ENCODE measurements at places on chromosomes 11 and 22. TPM values are rescaled to one million over a fixed set of nuclear protein-coding genes. Genes with fewer than 3 reads are reported as not detected.

DNA sequence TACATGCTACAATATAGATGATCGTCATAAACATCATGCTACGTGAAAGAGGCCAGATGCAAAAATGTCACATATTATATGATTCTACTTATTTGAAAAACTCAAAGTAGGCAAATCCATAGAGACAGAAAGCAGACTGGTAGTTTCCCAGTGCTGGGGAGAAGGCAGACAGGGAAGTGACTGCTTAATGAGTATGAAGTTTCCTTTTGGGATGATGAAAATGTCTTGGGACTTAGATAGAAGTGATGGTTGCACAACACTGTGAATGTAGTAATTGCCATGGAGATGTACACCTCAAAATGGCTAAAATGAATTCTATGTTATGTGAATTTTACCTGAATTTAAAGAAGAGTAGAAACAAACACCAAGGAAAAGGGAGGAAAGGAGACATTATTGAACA is 45.2 kb upstream of the EHF start:
- no peak for DNase-seq

- DNase-seq = no peak
Measured at GRCh38 chr11:35174666-35175065, 35.7 kb downstream of the CD44 start.

GRCh38 chr11:83156996-83157593 is at the start of gene PCF11:
Gene PCF11, plus strand, starts transcription at chr11:83157131. Its CDS starts 309 bp downstream, at chr11:83157440.
- no peak for DNase-seq

DNA sequence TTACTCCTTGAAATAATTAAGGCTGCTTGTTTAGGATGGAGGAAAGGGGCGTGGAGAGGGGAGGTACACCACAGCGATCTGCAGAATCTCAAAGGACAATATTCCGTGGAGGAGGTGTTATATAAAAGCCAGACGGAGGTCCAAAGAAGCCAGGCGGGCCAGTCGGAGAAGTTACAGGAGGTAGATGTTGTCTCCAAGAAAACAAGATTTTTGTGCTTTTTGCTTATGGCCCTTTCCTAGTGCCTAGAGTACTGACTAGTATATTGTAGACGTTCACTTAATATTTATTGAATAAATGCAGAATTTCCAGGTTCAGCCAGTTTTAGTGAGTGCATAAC is 761 bp downstream of the ZDHHC13 start:
- no peak for DNase-seq

DNA sequence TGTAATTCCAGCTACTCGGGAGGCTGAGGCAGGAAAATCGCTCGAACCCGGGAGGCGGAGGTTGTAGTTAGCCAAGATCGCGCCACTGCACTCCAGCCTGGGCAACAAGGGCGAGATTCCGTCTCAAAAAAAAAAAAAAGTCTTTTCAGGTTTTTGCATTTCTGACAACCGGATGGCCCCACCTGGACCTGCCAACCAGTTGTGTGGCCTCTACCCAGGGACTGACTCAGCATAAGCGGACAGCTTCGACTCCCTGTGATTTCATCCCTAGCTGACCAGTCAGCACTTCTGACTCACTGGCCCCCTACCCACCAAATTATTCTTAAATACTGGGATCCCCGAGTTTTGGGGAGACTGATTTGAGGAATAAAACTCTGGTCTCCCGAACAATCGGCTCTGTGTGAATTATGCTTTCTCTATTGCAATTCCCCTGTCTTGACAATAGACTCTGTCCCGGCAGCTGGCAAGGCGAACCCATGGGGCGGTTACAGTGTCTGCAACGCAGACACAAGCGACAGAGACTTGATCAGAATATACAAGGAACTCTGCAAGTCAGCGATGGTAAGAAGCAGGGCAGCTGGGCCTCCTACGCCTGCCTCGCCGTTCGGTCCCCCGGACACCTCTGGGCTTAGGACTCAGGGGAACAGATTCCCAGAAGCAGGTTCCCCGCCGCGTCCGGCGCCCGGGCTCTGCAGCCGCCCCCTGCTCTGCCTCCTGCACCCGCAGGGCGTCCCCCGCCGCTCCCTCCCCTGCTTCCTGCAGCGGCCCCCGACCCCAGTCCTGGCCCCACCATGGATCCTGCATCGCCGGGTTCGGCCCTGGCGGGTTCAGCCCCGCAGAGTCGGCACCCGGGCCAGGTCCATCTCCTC is 741 bp upstream of the TALDO1 start:
- no peak for DNase-seq

GRCh38 chr22:20615021-20615420 is 107.6 kb downstream of the MED15 start:
- DNase-seq = no peak

- no peak for DNase-seq
Measured at GRCh38 chr11:101721270-101721669, 137.5 kb upstream of the TRPC6 start.

DNA sequence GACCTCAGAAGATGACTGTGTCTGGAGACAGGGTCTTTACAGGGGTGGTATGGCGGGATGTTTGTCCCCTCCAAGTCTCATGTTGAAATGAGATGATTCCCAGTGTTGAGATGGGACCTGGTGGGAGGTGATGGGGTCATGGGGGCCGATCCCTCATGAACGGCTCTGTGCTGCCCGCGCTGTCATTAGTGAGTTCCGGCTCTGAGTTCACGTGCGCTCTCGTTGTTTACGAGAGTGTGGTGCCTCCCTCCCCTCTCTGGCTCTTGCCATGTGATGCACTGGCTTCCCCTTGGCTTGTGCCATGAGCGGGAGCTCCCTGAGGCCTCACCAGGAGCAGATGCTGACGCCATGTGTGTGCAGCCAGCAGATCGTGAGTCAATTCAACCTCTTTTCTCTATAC is 830.8 kb downstream of the TBC1D22A start:
- no peak for DNase-seq

DNA sequence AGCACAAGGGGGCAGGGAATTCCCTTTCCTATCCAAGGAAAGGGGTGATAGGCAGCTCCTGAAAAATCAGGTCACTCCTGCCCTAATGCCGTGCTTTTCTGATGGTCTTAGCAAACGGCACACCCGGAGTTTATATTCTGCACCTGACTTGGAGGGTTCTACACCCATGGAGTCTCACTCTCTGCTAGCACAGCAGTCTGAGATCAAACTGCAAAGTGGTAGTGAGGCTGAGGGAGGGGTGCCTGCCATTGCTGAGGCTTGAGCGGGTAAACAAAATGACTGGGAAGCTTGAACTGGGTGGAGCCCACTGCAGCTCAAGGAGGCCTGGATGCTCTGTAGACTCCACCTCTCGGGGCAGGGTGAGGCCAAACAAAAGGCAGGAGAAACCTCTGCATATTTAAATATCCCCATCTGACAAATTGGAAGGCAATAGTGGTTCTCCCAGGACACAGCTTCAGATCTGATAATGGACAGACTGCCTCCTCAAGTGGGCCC is 194.7 kb downstream of the OR4A47 start:
- DNase-seq = no peak

GRCh38 chr11:74268456-74268855 is 43.0 kb downstream of the P4HA3 start:
- DNase-seq = no peak

DNA sequence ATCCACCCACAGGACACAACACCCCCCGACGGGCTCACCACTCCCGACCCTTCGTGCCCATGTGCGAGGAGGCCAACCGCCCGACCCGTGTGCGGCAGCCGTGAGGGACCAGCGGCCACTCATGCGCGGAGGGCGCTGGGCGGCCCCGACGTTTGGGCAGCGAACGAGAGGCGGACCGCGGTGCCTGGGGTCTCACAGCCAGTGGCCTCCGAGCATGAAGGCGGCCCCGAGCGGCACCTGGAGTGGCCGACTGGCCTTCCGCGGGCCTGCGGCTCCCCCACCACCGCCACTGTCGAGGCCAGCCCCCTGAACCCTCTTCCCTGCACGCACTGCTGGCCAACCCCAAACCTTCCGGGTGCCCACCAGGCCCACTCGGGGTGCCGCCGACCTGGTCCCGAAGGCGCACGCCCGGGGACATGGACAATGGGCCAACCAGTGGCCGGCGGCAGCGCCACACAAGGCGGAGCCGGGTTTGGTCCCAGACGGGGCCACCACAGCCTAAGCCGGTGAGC is 4274.9 kb upstream of the OR11H1 start:
- no peak for DNase-seq

DNA sequence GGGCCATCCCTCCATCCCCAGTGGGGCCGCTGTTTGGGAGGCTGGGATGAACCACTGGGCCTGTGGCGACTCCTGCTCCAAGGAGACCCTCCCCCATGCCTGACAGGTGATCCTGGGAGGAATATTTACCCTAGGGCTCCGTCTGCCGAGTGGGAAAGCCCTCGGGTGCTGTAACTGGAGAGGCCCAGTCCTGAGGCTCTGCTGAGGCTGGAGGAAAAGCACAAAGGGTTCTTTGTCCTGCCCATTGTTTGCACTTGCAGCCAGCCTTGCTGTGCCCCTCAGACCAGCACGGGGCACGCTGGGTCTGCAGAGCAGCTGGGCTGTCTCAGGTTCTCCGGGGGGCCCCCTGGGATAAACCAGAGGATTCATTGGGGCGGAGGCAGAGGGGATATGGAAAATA is 321.1 kb downstream of the MN1 start:
- no peak for DNase-seq

DNA sequence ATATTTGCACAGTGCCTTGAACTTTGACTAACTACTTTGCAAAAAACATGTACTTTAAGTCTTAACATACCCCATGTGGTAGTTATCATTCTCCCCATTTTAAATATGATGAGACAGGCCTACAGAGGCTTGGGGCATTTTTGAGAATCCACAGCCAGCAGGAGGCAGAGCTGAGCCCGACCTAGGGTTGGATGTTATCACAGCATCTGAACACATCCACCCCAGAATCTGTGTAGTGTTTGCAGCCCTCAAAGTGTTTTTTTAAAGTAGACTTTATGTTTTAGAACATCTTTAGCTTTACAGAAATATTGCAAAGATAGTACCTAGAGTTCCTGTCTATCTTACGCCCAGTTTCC is 17.6 kb downstream of the OTOG start:
- no peak for DNase-seq

DNA sequence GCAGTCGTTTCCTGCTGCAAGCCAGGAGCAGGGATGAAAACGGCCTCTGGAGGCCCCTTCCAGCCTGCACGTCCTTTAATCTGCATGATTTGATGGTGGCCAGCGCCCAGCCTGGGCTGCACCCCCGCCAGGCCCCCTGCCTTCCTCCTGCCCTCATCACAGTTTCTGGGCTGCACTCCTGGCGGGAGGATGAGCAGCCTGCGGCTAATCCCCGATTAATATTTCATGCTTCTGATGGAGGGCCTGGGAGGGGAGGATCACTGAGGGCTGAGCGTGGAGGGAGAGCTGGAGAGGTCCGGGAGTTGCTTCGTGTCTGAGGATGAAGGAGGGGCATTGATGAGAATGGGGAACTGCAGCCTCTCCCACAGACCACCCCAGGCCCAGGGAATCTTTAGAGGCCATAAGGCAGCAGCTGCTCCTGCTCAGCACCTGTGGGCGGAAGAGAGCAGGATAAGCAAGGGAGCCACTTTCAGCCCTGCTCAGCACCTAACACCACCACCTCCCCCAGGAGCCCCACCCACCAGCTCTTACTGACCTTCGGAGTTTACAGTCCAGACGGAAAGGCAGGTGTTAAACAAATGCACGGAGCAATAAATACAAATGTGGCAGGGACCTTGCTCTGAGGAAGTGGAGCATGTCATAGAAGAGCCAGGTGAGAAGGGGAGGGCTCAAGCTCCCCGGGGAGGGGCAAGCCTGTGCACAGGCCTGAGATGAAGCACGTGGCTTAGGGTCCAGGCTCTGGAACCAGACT is 135.0 kb upstream of the NECTIN1 start:
- DNase-seq = no peak

DNA sequence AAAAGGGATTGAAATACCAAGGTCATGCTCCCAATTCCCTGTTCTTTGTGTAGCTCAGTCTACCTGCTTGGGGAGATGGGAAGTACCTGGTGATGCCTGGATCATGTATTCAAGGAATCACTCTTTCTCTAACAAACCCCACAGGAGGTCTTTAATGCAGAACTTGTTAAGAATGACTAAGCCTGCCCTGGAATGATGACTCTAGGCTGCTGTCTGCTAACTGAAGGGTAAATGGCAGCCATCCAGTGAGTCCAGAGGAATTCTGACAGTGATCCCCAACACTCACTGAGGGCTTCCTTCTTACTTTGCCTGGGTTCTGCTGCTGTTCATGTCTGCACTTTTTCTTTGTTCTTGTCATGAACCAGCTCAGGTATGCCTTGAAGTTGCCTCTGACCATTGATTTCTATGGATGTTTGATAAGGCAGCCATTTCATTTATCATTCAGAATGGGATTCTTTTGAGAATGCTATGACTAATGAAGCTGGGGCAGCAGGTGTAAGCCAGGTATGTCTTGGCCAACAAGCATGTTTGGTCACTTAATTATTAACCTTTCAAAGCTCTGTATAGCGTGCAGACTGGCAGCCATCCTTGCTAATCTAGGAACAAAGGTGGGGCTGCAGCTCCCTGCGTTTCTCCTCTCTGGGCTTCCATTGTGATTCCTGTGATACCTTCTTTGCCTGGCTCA is 11.4 kb downstream of the PRSS23 start:
- no peak for DNase-seq

DNA sequence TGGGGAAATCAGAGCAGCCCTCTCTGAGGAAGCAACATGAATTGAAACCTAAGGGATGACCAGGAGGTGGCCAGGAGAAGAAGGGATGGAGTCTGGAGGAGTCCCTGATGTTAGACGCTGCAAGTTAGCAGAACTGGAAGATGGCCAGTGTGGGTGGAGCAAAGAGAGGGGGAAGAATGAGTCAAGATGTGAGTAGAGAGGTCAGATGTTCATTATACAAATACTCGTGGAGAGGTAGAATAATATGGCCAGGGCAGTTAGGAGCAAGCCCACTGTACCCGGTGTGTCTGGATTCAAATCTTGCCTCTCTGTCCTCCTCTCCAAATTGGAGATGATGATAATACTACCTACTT is 242.0 kb downstream of the TENM4 start:
- no peak for DNase-seq

- no peak for DNase-seq
Measured at GRCh38 chr11:71933141-71933933, 4.5 kb downstream of the RNF121 start.

DNA sequence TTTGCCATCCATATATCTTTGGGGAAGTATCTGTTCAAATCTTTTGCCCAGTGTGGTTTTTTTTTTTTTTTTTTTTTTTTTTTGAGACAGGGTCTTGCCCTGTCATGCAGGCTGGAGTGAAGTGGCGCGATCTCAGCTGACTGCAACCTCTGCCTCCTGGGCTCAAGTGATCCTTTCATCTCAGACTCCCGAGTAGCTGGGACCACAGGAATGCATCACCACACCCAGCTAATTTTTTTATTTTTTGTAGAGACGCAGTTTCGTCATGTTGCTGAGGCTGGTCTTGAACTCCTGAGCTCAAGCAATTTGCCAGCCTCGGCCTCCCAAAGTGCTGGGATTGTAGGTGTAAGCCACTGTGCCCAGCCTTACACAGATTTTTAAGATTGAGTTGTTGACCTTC is 4.8 kb upstream of the FAM118A start:
- no peak for DNase-seq

- no peak for DNase-seq
Measured at GRCh38 chr11:117059611-117060148, 38.5 kb downstream of the SIK3 start.

The ZNF214 gene
- total RNA-seq = 0.68 TPM

The SPI1 gene
- total RNA-seq = 35.0 TPM

The CDHR5 gene
- not detected for total RNA-seq

The APOL3 gene
- total RNA-seq = 53.1 TPM

The CREB3L1 gene
- total RNA-seq = 7.6 TPM

The TP53AIP1 gene
- total RNA-seq = not detected

The MPEG1 gene
- 32.1 TPM for total RNA-seq

The RBM4B gene
- 8.9 TPM for total RNA-seq

The LYVE1 gene
- total RNA-seq = 81.5 TPM

The CASP12 gene
- 4.7 TPM for total RNA-seq

The TSPAN18 gene
- 7.7 TPM for total RNA-seq

The TIMP3 gene
- 471 TPM for total RNA-seq

The FOLH1 gene
- total RNA-seq = 0.63 TPM

The OR51E2 gene
- total RNA-seq = not detected

The SCGB1C1 gene
- total RNA-seq = not detected

The GALNT18 gene
- 28.2 TPM for total RNA-seq

Measured in thoracic aorta (tissue), 2 donors.